ENCODE measurements at places on chromosomes 1 and 21.

DNA sequence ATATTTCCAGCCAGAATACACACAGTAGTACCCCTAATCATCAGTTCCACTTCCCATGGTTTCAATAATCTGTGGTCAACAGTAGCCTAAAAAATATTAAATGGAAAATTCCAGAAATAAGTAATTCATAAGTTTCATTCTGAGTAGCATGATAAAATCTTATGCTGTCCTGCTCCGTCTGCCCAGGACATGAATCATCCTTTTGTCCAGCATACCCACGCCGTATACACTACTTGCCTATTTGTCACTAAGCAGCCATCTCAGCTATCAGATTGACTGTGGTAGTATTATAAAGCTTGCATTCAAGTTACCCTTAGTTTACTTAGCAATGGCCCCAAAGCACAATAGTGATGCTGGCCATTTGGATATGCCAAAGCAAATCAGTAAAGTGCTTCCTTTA lies 118.7 kb downstream of the SLC5A9 start:
- no peak for DNase-seq

DNA sequence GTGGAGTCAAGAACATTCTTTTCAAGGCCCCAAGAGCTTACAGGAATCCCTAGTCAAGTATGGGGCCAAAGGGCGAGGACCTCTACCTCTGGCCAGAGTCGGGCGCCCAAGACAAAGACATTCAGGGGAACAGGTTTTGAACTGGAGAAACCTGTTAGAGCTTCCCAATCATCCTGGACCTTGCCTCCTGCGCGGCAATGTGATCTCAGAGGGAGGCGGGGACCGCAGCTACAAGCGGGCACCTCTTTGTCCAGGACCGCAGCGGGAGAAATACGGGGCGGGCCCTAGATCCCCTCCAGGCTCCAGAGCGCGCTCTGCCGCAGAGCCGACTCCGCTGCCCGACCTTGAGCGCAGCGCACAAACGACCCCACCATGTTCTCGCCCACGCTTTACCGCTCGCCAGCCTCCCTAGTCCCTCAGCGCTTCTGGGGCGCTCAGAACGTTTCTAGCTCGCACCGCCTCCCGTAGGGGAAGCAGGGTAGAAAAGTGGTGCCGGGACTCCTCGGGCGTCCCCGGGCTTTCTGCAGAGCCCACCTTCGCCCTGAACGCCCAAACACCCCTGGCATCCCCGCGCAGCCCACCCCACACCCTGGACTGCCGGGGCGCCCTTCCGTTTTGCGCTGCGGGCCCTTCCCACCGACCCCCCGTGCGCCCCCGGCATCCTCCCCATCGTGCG lies 28.1 kb downstream of the RABIF start:
- no peak for DNase-seq

DNA sequence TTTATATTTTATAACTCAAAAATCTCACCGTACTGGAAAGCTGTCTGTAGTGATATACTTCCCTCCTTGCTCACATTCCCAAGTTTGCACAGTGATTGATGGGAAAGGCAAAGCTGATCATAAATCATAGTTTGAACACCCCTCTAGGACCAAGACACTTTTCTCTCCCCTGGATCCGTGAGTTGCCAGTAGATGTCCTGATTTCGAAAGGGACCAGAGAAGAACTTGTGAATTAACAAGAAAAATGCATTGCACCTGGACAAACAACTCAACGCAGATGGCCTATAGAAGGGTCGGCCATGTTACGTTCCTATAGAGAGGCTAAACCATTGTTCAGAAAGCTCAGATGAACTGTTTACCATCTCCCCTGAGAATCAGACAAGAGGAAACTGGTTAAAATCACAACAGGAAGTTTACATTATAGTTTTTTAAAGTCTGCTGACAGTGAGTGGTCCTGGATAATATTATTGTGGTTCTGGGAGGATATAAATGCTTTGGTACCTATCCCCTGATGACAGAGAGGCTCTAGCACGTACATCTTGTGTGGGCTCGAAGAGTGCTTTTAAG lies 124.0 kb upstream of the SLC45A1 start:
- no peak for DNase-seq

- no peak for DNase-seq
These were observed 14.3 kb upstream of the MED18 start for GRCh38 chr1:28314547-28314941.

DNA sequence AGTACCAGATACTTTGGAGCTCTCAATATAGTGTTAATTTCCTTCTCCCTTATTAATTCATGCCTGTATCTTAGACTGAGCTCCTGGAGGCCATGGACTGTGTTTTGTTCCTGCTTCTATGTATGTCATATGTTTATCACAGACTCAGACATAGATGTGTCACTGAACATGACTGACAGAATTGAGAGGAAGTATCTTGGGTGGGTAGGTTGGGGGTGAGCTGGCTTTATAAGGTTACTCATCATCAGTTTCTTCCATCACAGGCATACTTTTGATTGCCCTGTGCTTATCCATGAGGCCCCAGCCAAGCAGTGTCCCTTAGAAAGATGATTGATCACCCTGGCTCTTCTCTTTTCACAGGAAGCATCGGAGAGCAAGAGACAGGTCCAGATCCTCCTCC lies 5.6 kb upstream of the SH3D21 start:
- DNase-seq = no peak

- DNase-seq = no peak
These were observed 12.0 kb downstream of the SMG7 start for GRCh38 chr1:183484254-183484653.

GRCh38 chr1:117371441-117372151 lies 4.3 kb downstream of the MAN1A2 start:
- no peak for DNase-seq

- no peak for DNase-seq
These were observed 8.4 kb downstream of the SYPL2 start for GRCh38 chr1:109474697-109475096.

GRCh38 chr1:14441302-14441741 lies 157.2 kb upstream of the KAZN start:
- DNase-seq = no peak

- no peak for DNase-seq
These were observed 374.7 kb downstream of the COL11A1 start for GRCh38 chr1:102733491-102734236.

- no peak for DNase-seq
These were observed 59.0 kb upstream of the ATP2B4 start for GRCh38 chr1:203567596-203567995.

- DNase-seq = no peak
These were observed 150.8 kb upstream of the ERG start for GRCh38 chr21:38649120-38649519.

Data from T-cell (primary cell).